A673 (cell line): ENCODE measurements at places on chromosomes 6 and 20.
A peak's percentile ranks its signal among the peaks of the same experiment; 100 is the strongest.

DNA sequence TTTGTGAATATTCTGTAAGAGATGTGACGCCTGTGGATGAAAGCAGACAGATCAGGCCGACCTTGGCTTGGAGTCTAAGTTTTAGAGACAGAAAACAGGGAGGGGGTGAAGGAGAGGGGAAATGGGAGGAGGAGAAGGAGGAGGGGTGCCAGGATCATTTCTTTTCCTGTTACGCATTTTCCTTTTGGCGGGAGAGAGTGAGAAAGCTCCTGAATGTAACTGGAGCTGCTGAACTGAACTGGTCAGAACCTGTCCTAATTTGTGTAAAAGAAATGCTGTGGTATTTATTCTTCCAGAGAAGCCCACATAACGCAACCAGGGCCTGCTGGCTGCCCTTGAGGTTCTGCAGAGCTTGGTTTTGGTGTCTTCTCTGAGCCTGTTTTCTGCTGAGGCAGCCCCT lies 41.9 kb downstream of the UTRN start:
- no peak for DNase-seq

- DNase-seq, result no peak
Measured at GRCh38 chr20:58816051-58816450, 34.7 kb downstream of the GNAS-AS1 start.

DNA sequence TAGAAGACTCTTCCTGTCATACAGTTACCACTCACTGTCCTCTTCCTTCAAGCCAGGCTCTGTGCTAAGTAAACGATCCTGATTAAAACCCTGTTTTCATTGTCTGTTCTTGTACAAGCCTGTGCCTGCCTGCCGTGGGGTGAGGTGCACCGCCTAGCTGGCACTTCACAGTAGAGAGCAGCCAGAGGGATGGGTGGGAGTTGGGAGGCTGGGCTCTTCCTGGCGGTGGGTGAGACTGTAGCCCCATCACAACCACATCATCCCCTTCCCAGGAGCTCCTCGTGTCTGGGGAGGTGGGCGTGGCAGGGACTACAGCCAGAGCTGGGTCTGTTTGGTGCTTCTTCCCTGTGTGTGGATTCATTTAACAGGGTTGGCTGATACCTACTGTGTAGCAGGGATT lies 382.0 kb downstream of the TAF4 start:
- no peak for DNase-seq

- peak; percentile 87 for DNase-seq
Measured at GRCh38 chr6:82410151-82410648, 46.6 kb downstream of the TPBG start.

DNA sequence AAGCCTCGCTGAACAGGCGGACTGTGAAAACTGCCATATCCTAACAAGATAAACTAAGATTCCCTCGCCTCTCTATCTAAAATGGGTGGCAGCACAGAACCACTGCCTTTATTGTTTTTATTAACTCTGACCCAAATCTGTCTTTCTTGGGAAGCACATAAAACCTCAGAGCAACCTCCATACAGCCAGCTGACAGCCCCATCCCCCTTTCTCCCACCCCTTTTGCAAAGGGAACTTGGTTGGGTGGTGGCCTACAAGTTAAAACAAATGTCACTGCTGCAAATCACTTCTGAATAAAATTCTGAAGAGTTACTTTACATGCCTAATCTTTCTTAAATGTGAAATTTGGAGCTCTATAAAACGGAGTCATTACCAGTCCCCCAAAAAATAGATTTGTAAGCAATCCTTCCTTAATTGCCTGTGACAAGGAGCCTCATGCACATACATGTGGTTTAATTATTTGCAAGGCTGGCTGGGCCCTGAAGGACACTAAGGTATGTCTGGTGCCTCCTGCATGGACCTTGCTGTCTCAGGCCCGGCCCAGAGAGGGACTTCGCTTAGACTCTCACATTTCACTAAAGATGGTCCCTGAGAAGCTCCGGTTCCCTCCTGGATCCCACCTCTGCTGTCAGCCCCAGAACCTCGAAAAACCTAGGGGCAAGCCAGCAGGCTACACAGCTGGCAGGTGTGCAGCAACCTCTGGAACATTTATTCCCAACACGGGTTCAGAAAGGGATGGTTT lies 21.7 kb downstream of the PXDC1 start:
- no peak for DNase-seq

GRCh38 chr6:154489822-154490221 lies 20.7 kb downstream of the CNKSR3 start:
- DNase-seq, result no peak

DNA sequence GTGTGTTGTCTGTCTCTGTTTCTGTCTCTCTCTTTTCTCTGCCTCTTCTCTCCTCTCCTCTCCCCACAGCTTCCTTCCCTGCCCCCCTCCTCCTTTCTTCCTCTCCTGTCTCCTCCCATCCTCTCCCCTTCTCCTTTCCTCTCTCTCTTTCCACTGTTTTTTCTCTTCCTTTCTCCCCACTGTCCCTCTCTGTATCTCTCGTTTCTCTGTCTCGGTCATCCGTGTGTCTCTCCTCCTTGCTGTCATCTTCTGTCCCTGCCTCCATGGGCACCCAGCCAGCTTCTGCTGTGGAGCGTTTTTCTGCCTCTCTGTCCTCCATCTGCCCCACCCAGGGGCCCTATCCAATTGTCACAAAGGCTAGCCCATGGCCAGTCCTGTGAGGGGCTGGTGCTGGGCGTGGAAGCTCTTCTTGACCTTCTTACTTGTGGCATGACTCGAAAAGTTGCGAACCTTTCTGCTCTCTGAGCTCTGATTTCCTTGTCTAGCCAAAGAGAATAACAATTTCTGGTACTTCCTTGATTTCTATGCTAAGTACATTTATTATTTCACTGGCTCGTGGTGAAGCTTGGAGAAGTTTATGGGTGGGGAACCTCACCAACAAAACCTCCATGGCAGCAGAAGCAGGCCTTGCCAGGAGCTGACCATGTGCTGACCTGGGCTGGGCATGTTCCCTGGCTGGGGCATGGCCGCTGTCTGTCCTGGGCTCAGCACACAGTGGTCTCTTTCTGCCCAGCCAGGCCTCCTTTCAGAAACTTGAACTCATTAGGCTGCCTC lies 69.3 kb downstream of the CEBPB start:
- DNase-seq, result no peak

GRCh38 chr6:34476447-34476846 lies 10.6 kb downstream of the PACSIN1 start:
- DNase-seq, result no peak

- no peak for DNase-seq
Measured at GRCh38 chr6:100987556-100987955, 106.4 kb upstream of the ASCC3 start.

GRCh38 chr6:158807515-158808441 lies 11.4 kb downstream of the EZR start:
- DNase-seq, result no peak

GRCh38 chr20:36645998-36646397 lies at the start of gene SLA2:
SLA2 (minus strand) TSS chr20:36646196; CDS start chr20:36641335, 4,861 bp downstream.
- DNase-seq, result no peak

GRCh38 chr6:70590400-70590799 lies 23.7 kb downstream of the SDHAF4 start:
- DNase-seq, result no peak

DNA sequence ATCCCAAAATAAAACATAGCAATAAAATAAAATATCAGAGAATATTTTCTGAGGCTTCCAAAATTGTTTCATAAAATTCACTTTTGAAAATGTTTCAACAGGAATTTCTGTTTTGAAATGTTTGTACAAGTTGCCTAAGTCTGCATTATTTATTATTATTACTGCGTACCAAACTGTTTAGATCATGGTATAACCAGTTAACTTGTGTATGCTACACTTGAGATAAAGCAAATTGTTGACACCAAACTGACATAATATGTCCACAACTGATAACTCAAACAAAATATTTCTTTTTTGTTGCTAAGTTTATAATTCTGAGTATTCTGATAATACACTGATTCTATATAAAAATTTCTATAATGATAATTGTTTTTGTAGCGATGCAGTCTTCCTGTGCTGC lies 531.8 kb upstream of the EYS start:
- DNase-seq, result no peak

GRCh38 chr6:136952714-136953260 lies 30.7 kb downstream of the SLC35D3 start:
- peak; percentile 56 for DNase-seq

- DNase-seq, result no peak
Measured at GRCh38 chr6:16154904-16155303, 26.0 kb downstream of the MYLIP start.

DNA sequence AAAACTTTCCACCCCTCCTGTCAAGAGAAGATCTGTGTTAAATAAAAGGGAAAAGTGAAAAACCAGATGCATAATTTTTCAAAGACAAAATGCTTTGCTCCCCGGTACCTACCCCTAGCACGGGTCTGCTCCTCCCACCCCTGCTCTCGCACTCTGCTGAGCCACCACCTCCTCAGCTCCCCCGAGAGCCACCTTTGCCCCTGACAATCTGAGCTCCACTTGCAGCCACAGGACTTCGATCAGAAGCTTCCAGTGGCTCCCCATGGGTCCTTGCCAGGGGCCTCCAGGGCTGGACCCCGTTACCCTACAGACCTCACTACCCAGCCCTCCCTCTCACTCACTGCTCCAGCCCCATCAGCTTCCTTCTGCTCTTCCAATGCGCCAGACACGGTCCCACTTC lies 171.7 kb downstream of the PREX1 start:
- no peak for DNase-seq

DNA sequence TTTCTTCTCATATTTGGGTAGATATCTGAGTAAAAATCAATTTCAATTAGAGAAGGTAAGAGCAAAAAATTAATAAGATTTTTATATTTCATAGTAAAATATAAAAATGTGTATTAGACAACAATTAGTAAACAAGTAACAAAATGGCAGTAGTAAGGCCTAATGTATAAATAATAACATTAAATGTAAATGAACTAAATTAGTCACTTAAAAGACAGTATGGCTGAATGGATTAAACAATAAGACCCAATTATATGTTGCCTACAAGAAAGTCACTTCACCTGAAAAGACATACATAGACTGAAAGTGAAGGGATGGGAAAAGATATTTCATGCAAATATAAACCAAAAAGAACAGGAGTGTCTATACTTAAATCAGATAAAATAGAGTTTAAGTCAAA lies 147.6 kb downstream of the TRMT11 start:
- DNase-seq, result no peak

- no peak for DNase-seq
Measured at GRCh38 chr6:537114-537513, 119.8 kb downstream of the HUS1B start.

DNA sequence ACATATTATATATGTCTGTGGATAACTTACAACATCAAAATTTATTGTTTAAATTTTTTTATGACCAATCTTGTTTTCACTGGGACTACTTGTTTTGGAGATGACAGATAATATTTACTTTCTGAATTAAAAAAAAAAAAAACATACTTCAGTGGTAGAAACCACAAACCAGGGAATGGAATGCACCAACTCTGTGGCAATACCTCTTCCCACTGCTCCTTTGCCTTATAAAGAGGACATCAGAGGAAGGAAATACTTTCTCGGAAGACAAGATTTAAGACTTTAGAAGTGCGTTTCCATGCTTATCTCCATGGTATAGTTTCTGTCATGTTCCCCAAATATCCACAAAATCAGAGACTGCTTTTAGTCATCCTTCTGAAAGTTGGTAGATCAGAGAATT lies 1241.1 kb upstream of the EYS start:
- no peak for DNase-seq

GRCh38 chr6:45001663-45002062 lies 326.5 kb upstream of the RUNX2 start:
- no peak for DNase-seq

GRCh38 chr6:25270559-25270958 lies 8.6 kb upstream of the CARMIL1 start:
- no peak for DNase-seq

GRCh38 chr20:63125581-63125837 lies 90.4 kb downstream of the YTHDF1 start:
- DNase-seq, result no peak

- no peak for DNase-seq
Measured at GRCh38 chr20:54688476-54688875, 213.1 kb downstream of the DOK5 start.

GRCh38 chr6:90468080-90468479 lies 118.8 kb downstream of the MAP3K7 start:
- DNase-seq, result no peak

DNA sequence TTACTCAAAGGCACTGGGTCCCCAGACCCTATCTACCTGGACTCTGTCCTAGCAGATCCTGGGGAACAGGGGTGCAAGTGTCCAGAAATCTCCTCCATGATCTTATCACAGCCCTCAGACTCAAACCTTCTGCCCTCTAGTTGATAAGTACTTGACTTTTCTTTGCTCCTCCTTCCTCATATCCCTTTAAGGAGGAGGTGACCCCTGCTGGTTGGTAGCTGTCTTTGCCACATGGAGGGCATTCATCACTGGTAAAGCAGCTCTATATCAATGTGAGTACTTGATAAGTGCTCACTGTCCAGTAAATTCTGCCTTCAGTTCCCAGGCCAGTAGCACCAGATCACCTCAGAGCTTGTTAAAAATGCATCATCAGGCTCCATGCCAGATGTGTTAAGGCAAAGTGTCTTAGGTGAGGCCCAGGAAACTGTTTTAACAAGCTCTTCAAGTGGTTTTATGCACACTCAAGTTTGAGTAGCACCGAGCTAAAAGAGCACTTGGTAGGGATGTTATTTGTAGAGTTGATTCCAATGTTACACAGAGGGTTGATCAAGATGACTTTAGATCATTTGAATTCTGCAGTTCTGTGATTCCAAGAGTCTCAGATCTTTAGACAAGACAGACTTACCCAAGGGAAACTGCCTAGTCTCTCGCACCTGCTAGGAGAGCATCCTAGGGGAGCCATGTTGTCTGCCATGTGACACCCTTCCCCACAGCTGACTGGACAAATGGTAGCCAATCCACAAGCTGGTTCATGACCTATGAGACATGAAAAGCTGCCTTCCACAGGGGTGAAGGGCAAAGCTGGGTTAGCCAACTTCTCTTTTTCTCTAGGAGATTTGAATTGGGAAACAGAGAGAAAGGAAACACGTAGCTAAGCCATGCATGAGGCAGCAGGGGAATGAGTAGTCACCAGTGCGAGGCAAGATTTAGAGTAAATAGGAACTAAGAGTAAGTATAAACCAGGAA lies 18.6 kb downstream of the TREML2 start:
- DNase-seq, result peak; percentile 71

GRCh38 chr6:150366118-150366778 lies 2.6 kb upstream of the IYD start:
- no peak for DNase-seq

GRCh38 chr20:44181611-44182010 lies 5.4 kb downstream of the JPH2 start:
- no peak for DNase-seq

DNA sequence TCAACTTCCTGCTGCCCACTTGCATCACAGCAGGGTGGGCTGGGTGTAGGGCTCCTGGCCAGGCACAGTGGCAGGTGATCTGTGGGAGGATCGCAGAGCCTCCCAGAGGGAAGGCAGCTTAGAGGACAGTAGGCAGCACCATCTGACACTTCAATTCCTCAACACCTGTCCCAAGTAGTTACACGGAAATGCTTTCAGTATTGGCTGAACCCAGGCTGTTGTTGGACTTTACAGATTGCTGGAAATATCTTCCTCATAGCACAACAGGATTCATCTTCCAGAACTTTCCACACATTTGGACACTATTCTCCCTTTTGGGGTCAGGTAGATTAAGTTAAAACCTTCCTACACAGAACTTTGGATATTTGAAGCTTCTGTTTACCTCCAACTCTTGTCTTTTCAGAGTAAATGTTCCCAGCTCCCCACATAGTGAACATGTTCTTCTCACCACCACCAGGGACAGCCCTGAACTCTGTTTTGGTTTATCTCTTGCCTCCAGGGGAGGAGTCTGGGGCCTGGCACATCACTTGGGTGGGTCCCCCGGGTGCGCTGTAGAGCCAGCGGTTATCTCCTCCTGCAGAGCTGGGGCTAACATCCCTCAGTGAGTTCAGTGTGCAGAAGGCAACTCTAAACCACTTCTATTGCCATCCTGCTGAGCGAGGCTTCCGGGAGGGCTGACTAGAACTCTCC lies 3.5 kb upstream of the SLC22A2 start:
- DNase-seq, result peak; percentile 37
